ENCODE measurements at places on chromosomes 16 and 17.

GRCh38 chr16:17233318-17234002 lies 237.3 kb downstream of the XYLT1 start:
- no peak for DNase-seq

DNA sequence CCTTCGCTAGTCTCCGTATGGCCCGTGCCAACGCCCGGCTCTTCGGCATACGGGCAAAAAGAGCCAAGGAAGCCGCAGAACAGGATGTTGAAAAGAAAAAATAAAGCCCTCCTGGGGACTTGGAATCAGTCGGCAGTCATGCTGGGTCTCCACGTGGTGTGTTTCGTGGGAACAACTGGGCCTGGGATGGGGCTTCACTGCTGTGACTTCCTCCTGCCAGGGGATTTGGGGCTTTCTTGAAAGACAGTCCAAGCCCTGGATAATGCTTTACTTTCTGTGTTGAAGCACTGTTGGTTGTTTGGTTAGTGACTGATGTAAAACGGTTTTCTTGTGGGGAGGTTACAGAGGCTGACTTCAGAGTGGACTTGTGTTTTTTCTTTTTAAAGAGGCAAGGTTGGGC lies 2.5 kb downstream of the RPL13 start:
- no peak for DNase-seq

GRCh38 chr16:31085411-31085810 lies 3.3 kb downstream of the PRSS53 start:
- no peak for DNase-seq

- no peak for DNase-seq
Measured at GRCh38 chr16:78742501-78743283, 643.2 kb downstream of the WWOX start.

- no peak for DNase-seq
Measured at GRCh38 chr16:48862087-48862532, 252.1 kb upstream of the N4BP1 start.

DNA sequence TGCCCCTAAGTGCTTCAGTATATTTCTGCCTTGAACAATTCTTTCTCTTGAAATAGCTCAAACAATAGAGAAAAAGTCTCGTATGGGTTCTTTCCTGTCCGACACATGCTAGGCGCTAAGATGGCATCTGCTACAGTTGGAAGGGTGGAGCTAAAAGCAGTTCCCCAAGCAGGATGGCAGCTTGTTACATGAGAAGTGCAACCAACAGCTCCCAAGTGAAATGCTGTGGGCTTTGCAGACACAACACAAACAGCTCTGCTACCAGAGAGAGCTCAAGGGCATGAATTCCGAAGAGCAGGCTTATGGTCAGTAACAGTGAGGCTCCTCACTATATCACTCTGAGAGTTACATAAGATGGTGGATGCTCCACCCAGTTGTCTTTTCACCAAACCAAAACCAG lies 83.8 kb downstream of the VPS53 start:
- DNase-seq: no peak

GRCh38 chr16:65453646-65454045 lies 331.8 kb upstream of the CDH11 start:
- no peak for DNase-seq

DNA sequence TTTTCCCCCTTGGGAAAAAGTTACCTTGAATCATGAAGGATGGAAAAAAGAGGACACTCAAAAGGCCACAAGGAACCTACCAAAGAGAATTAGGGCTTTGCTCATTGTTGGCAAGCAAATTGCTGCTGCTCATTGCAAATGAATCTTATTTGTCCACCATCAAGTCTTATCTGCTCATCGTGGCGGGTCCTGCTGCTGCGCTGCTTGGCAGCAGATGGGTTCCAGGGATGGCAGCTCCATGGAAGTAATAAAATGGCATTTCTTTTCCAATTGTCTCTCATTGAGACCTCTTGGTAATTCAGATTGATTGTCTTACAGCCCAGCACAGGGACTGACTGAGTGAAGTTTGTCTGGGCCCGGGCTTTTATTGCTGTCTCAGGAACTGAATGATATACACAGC lies 118.7 kb downstream of the MRM1 start:
- DNase-seq: no peak

GRCh38 chr17:38748892-38749222 lies 721 bp upstream of the PCGF2 start:
- DNase-seq: no peak

GRCh38 chr17:37792787-37793186 lies 47.9 kb upstream of the HNF1B start:
- no peak for DNase-seq

DNA sequence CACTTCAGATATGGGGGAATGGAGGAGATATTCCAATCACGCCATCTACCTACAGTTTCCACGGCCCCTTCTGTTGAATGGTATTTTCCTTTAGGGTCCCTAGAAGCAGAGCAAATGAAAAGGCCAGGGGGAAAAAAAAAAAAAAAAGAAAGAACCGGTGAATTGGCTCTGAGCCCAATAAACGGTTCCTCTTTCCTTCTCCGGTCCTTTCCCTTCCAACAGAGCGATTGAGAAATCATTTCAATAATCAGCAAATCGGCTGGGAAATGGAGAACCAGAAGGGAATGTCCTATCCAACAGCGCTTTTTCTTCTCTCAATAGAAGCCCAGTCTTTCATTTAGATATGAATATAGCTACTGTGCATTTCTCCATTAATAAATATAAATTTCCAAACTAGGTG lies 26.8 kb upstream of the HOXB13 start:
- no peak for DNase-seq

DNA sequence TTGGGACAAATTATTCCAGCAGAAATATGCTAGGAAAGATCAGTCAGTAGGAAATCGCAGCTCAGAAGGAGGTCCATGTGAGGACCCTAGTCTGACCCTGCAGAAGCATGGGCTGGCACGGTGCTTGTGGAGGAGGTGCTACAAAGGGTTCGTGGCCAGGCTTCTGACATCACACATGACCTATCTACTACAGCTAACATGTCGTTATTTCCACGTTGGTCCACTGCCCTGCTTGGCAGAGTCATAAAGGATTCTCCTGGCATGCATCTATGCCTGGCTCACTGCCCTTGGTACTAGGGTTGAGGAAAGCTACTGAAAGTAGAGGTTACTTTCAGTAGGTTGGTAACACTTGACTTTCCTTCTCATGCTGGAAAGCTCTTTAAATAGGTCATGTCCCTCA lies 118.1 kb upstream of the SHISA6 start:
- no peak for DNase-seq

- DNase-seq: no peak
Measured at GRCh38 chr17:62643496-62643895, 16.0 kb downstream of the MRC2 start.

- no peak for DNase-seq
Measured at GRCh38 chr16:47731252-47731651, 270.1 kb downstream of the PHKB start.

- DNase-seq: peak; percentile 89
Measured at GRCh38 chr17:42101513-42102292, 3.4 kb upstream of the ZNF385C start.

GRCh38 chr16:22297871-22298733 lies 893 bp downstream of the POLR3E start:
- DNase-seq: no peak

DNA sequence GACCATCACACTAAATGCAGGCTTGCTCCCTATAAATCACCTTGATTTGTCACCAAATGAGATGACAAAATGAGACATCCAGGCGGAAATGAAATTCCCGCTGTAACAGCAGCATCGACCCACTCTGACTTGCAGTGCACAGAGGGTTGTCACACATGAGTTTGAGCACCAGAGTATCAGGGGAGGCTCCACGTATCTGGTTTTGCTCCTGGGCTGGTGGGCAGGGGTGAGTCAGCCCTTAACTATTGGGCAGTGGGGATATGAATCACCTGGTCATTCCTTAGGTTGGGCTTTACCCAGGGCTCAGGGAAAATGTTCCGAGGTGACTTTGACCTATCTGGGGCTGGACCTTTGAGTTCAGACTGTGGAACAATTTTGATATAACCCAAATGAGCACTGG lies 245.2 kb upstream of the CCL2 start:
- no peak for DNase-seq

Measured in upper lobe of right lung (tissue), 1 donor.